ENCODE measurements at places on chromosomes 7 and 10.

GRCh38 chr7:156014808-156015207 lies 202.5 kb upstream of the SHH start:
- no peak for DNase-seq

DNA sequence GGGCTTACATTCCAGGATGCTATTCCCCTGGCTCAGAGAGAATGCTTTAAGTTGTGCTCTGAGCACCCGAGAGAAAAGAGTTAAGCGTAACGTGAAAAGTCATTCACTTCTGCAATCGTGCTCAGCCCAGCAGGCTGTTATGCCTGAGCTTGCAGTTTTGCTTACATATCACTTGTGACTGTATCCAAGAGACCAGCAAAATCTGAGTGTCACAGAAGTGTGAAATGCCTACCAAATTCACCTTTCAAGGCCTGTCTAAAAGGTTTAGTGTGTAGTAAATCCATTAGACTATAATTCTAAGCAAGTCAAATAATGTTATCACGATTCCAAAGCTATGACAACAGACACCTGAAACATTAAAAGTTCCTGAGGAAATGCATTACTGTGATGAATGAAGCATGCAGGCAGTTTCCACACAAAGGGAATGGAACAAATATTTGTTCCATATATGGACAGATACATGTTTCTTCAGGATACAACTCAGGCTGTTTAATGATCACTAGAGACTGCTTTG lies 20.1 kb downstream of the ITGB1 start:
- no peak for DNase-seq

DNA sequence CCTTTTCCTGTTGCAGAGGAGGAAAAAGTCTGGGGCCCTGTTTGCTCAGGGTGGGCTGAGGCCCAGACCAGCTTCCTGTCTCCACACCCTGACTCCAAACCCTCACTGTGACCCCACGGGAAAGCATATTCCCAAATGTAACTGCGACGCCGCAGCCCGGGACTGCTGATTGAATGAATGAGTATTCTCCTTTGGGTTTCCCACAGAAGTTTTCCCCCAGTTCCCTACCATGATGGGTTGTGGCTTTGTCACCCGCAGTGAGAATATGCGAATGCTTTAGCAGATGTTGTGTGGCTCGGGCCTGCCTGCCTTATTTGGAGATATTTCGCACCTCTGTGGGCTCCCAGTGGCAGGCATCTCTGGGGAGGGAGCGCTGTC lies 50.6 kb downstream of the MGMT start:
- no peak for DNase-seq

DNA sequence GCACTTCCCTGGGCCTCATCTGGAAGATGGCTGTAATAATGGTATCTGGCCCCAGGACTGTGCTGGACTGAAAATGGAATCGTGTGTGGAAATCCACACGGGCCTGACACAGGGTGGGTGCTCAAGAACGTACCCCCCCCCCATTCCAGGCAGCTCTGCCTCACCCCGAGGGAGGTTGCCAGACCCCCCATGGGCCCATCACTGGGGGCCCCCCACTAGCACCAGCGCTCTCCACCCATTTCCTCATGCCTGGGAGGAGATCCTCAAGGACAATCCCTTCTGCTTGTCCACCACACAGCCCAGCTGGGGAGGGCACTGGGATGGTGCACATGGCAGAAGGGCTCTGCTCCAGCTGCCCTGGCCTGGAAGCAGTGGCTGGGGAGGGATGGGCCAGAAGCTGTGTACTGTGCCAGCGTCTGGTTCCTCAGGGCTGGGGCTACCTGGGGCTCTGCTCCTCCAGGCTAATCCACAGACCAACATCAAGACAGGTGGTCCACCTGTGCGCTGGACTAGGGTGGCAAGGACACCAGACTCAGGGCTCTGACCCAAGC lies 55.4 kb downstream of the CAMK2B start:
- DNase-seq, result no peak

GRCh38 chr10:99341860-99342490 lies 12.8 kb downstream of the CNNM1 start:
- no peak for DNase-seq

DNA sequence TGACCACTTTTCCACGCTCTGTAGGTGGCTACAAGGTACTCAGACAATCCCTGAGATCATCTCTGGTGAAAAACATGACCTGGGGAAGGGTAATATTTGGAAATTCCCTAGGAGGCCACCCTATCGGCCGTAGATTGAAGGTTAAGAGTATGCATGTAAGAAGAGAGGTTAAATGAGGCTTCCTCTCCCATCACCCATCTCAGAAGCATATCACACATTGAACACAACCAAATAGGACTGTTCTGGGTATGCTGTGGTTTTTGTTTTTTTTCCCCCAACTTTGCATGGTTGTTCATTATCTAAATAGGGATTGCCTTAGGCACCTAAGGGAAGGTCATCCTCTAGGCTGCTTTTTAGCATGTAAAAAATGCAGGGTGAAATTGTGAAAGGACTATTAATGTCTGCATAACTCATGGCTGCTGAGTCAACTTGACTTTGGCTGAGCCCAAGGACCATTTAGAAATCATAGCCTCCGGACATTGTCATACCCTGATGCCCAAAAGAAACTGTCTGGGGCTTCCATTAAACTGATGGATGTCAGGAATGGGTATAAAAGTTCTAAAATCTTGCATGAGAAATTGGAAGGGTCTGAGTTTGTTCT lies 24.7 kb upstream of the ST8SIA6 start:
- DNase-seq, result no peak

DNA sequence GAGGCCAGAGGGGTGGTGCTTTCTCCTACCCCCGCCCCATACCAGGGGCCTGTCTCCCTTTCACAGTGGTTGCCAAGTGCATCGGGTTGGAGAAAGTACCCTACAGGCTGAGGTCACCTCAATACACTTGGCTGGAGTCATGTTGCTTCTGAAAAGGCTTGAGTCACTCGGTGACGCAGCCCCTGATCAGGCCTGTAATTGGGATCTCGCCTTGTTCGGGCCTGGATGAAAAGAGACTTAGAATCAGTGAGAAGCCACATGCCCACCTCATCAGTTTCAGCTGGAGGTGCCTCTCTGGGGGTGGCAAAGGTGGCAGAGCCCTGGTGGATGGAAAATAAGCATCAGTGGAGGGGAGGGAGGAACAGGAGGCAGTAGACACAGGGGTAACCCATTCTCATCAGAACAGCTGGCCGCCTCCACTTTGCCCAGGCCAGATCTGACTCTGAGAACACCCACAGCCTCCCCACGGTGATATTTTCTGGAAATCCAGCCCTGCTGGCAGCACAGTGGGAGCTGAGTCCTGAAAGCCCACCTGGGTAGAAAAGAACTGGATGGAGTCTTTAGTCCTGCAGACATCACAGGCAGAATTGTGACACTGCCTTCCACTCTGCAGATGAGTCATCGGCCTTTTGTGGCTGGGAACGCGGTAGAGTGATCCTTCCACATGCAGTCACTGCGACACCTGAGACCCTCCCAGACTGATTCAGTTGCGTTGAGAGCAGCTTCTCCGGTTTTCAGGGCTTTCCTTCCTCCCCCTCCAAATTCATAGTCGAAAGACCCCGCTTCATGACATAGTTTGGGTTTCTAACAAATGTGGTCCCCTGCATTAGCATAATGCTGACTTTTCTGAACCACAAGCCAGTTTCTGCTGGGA lies 108.0 kb downstream of the GRK5 start:
- DNase-seq, result peak; percentile 65

- no peak for DNase-seq
Observed at GRCh38 chr7:124275411-124275810, 242.5 kb upstream of the TMEM229A start.

DNA sequence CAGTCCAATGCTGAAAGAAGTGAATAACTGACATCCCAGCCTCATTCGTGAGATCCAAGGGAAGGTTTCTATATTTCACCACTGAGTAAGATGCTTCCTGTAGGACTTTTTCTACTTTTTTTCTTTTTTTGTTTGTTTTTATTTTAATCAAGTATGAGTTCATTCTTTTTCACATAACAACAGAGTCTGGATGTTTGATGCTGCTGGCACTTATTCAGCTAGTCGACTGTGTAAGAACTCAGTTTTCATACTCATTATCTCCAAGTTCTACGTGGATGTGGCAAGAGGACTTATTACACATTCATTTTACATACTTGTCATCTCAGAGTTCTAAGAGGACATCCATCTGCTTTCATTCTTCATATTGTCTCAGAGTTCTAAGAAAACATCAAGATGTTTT lies 86.9 kb downstream of the CPXM2 start:
- DNase-seq, result no peak

DNA sequence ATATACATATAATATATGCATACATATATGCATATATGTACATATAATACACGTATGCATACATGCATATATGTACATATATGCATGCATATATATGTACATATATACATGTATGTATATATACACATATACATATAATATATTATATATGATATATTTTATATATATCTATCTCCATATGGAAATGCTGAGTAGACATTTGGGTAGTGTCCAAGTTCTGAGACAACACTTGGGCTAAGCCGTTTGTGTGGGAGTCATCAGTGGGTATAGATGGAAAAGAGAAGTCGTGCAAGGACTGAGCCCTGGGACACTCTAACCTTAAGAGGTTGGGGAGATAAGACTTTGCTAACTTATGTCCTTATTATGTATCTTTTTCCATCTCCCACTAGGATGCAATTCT lies 165.2 kb upstream of the PODXL start:
- DNase-seq, result no peak

DNA sequence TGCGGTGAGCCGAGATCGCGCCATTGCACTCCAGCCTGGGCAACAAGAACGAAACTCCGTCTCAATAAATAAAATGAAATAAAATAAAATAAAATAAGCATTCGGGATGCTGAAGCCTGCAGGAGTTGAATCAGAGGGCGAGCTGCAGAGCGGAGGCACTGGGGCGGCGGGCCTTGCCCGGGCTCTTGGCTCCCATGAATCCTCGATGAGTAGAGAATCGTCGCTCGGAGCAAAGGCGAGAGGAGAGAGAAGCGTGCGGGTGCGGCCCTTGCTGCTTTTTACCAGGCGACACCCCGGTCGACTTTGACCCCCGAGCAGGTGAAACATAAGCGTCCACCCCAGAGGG lies 168.3 kb downstream of the UBE2H start:
- DNase-seq, result no peak

DNA sequence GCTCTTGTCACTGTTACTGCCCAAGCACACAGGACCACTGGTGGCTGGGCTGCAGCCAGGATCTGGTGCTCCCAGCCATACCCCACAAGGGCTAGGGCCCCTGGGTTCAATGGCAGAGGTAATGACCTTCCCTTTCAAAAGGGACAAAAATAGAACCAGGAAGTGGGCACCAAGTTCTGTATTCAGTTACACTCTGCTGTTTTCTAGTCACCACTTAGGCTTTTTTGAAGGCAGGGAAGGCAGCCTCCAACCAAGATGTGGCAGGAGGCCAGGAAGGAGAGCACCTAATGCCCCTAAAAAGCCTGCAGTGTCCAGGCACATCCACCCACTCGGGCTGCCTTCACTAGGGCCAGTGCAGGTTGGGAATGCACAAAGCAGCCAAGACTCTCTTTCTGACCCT lies 47.8 kb downstream of the NOD1 start:
- no peak for DNase-seq

DNA sequence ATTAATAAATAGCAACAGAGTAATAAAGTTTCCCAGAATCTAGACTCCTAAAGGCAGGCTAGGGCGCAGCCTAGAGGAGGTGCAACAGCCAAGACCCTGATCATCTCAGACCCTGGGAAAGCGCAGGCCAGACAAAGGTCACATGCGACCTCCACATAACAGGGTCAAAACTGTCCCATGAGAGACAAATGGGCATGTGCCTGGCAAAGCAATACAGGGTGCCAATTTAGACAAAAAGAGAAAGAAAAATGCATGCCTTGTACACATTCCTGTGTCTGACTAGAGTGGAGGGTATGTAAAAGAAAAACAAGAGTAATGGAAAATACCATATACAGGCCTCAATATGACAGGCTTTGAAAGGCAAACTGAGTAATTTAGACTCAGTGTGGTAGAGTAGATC lies 22.2 kb downstream of the MPP7 start:
- no peak for DNase-seq

GRCh38 chr10:24804956-24805355 lies 81.3 kb upstream of the ARHGAP21 start:
- DNase-seq, result no peak

DNA sequence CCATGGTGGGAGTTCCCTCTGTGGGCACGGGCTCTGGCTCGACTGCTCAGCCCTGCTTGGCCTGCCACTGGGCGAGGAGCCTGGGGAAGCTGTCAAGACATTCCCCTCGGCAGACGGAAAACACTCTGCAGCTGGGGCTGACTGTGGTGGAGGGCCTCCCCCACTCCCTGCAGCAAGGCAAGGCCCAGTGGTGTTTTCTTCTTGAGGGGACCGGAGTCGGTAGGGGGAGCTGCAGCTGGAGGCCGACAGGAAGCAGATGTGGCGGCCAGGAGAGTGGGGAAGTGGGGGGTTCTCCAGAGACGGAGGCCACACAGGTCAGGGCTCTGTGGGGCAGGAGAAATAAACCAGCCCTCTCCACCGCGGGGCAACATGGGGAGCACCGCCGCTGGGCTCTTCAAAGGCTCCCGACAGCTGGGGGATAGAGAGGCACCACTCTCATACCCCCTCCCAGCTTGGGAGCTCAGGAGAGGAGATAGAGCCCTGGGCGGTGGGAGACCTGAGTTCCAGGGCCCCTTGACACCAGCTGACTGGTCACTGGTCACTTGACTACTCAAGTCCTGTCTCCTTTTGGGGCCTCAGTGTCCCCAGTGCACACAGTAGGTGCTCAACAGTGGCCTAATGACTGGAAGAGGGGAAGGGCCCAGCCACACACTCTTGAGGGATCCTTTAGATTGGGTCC lies 43.4 kb downstream of the PPIF start:
- no peak for DNase-seq

GRCh38 chr10:30868611-30869010 lies 163.1 kb downstream of the ZNF438 start:
- DNase-seq, result no peak

GRCh38 chr7:80244206-80244916 lies 109.7 kb downstream of the GNAI1 start:
- DNase-seq, result no peak

GRCh38 chr10:92801978-92802872 lies 46.1 kb upstream of the EXOC6 start:
- DNase-seq, result no peak

DNA sequence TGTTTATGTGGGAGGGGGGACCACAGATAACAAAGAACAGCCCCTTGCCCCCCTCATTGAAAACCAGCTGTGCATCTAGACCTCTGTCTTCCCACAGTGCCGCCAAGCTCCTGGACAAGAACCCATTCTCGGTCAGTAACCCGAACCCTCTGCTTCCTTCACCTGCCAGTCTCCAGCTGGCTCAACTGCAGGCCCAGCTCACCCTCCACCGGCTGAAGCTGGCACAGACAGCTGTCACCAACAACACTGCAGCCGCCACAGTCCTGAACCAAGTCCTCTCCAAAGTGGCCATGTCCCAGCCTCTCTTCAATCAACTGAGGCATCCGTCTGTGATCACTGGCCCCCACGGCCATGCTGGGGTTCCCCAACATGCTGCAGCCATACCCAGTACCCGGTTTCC lies 91.0 kb upstream of the PDCD4 start:
- no peak for DNase-seq

GRCh38 chr10:133592716-133593115 lies 27.3 kb upstream of the SYCE1 start:
- no peak for DNase-seq

- no peak for DNase-seq
Observed at GRCh38 chr10:75754096-75754831, 322.8 kb downstream of the LRMDA start.
